Fibroblast of skin of right biceps (primary cell): ENCODE measurements at places on chromosomes 13 and 19.

- no peak for DNase-seq
Measured at GRCh38 chr13:110289174-110289573, 17.8 kb downstream of the COL4A1 start.

DNA sequence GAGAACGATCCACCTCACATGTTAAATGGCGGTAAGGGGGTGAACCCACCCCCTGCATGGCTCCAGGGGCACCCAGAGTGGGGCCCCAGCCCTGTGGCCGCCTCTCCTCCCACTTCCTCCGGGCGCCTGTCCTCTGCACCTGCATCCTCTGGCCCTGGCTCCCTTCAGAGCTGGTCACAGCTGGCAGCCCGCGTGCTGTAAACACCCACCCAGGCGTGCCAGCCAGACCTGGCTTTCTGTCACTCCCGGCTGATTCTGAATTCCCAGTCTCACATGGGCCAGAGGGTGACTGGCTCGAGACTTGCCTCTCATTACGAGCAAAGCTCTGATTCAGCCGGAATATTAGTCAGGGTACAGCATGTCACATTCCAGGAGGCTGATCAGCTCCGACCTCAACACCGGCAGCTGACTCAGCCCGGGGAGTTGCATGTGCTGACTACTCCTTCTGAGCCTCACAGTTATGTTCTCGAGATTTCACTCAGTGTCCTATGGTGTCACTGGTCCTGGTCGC, 75.1 kb downstream of the GNG7 start:
- DNase-seq, result peak; percentile 98

- peak; percentile 55 for DNase-seq
Measured at GRCh38 chr13:91592056-91593014, 193.9 kb downstream of the GPC5 start.

- no peak for DNase-seq
Measured at GRCh38 chr13:70668293-70668692, 560.0 kb upstream of the KLHL1 start.

DNA sequence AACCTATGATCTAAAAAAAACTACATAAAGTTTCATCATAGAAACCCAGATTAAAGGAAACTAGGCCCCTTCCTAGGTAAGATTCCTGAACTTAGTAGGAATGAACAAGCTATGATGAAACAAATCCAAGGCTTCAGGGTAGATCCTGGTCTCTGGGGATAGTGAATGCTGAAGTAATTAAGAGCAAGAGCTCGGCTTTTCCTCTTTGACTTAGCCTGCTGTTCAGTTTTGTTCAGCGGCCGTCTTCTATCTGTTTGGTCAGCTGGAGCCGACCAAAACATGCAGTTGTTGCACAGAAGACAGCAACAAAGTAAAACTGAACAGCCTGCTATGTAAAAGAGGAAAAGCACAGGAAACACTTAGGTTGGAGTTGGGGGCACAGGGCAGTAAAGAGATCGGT, 44.1 kb upstream of the RFXAP start:
- peak; percentile 33 for DNase-seq
